DMS 273 treated with DMSO at 0.1 percent for 48 hours (cell line): ENCODE measurements at places on chromosomes 16 and 17.

DNA sequence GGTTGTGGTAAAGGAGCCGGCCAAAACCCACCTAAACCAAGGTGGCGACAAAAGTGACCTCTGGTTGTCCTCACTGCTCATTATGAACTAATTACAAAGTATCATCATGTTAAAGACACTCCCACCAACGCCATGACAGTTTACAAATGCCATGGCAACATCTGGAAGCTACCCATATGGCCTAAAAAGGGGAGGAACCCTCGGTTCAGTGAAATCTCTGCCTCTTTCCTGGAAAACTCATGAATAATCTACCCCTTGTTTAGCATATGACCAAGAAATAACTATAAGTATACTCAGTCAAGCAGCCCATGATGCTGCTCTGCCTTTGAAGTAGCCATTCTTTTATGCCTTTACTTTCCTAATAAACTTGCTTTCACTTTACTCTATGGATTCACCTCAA lies 72.2 kb downstream of the CYLD start:
- DNase-seq = no peak

DNA sequence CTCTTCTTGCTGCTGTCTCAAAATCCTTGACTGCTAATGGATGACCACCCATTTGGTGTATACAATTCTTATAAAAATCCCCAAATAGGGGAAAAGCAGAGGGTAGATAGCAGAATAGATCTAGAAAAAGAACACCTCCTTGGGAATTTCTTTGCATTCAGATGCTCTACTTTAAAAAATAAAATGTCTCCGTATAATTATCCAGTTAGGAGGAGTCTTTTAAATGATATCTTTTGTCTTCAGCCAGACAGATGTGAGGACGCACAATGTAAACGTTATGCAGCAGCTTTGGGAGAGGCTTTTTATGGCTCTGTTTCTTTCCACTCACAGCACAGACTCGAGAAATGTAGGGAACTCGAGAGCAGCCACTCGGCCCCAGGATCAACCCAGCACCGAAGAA lies 300.2 kb downstream of the IRF8 start:
- DNase-seq = no peak

DNA sequence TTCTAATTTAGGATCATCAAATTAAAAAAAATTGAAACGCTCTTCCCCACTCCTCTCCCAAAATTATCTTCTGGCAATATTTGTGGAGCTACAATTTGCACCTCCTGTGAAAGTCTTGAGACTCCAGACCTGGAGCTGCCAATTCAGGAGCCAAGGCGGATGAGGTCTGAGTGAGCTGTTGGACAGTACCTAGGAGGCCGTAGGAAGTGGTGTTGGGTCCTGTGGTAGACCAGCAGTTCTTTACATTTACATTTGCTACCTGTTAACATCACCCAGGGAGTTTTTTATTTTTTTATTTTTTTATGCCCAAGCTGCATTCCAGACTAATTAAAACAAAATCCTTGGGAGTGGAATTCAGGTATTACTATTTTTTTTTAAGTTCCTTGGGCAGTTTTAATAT lies 271.0 kb downstream of the PHKB start:
- DNase-seq = no peak

DNA sequence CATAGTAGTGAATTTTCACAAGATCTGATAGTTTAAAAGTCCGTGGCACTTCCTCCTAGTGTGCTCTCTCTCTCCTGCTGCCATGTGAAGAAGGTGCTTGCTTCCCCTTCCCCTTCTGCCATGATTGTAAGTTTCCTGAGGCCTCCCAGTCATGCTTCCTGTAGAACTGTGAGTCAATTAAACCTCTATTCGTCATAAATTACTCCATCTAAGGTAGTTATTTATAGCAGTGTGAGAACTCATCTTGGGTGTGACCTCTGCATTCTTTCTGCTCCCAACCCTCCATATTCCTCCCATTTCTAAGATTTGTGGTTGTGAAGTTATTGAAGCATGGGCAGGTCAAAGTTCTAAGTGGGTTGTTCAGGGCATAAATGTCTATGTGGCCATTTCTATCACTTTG lies 62.1 kb upstream of the ADAMTS18 start:
- DNase-seq = no peak

GRCh38 chr17:40960144-40960543 lies 6.6 kb downstream of the KRT39 start:
- DNase-seq = no peak
